CD4-positive, alpha-beta memory T cell (primary cell): ENCODE measurements at places on chromosomes 2 and 18. TPM values are rescaled to one million over a fixed set of nuclear protein-coding genes. Genes with fewer than 3 reads are reported as not detected.

GRCh38 chr2:182173944-182174622, 188.4 kb downstream of the PPP1R1C start:
- no peak overlapping the region for H3K4me3 ChIP-seq
- no peaks in the 10 kb centered on the region for H3K27me3 ChIP-seq
- H3K4me1 ChIP-seq: no peaks in the 10 kb centered on the region
- H3K36me3 ChIP-seq: no peaks in the 10 kb centered on the region

DNA sequence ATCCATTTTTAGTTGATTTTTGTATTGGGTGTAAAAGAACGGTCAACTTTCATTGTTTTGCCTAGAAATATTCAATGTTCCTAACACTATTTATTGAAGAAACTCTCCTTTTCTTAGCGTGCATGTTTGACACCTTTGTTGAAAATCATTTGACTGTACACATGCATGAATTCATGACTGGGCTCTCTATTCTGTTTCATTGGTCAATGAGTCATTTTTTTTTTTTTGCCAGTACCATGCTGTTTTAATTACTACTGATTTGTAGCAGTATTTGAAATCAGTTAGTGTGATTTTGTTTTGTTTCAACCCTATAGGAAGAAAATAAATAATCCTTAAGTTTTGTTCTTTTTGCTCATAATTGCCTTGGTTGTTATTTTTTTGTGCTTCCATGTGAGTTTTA, 828.7 kb downstream of the SUCLG1 start:
- no peaks in the 10 kb centered on the region for H3K36me3 ChIP-seq
- no peak for DNase-seq
- H3K27me3 ChIP-seq: no peaks in the 10 kb centered on the region
- no peaks in the 10 kb centered on the region for H3K4me1 ChIP-seq
- H3K4me3 ChIP-seq: no peak overlapping the region

DNA sequence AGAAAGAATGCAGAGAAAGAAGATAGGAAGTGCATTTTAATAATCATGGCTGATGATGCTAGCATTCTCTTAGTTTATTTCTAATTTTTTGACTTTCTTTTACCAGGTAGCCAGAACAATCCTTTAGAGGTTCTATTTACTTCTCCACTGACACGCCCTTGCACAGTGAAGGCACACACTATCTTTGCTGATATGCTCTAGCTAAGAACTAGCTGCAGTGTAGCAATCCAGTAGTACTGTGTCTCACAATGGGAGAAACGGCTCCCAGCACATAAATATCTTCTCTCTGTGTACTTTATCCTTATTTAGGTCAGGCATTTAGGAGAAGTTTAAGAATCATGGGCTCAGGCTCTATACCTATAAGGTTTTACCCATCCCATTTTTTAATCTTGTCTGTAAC, 1005.4 kb downstream of the LRP1B start:
- H3K27me3 ChIP-seq: no peaks in the 10 kb centered on the region
- H3K4me3 ChIP-seq: no peak overlapping the region
- H3K36me3 ChIP-seq: no peaks in the 10 kb centered on the region
- no peaks in the 10 kb centered on the region for H3K4me1 ChIP-seq
- no peak for DNase-seq
- no peak overlapping the region for H3K27ac ChIP-seq

DNA sequence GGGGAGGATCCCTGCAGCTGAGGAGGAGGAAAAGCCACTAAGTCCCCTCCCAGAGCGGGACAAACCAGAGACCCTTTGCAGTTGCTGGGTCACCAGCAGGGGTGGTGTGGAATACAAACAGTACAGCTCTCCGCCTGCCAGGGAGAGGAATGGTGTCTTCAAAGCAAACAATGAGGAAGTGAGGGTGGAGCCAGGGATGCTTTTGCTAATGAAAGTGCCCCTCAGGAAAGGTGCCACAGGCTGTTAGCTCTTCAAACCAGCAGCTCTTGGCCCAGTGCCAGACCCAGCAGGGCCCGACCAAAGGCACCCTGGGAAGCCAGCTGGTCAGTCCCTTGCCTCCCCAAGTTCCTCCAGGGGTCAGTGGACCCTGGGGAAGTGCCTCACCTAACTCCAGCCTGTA, 102.8 kb downstream of the HIBCH start:
- no peak for DNase-seq
- H3K4me1 ChIP-seq: no peaks in the 10 kb centered on the region
- H3K4me3 ChIP-seq: no peak overlapping the region
- H3K36me3 ChIP-seq: no peaks in the 10 kb centered on the region

DNA sequence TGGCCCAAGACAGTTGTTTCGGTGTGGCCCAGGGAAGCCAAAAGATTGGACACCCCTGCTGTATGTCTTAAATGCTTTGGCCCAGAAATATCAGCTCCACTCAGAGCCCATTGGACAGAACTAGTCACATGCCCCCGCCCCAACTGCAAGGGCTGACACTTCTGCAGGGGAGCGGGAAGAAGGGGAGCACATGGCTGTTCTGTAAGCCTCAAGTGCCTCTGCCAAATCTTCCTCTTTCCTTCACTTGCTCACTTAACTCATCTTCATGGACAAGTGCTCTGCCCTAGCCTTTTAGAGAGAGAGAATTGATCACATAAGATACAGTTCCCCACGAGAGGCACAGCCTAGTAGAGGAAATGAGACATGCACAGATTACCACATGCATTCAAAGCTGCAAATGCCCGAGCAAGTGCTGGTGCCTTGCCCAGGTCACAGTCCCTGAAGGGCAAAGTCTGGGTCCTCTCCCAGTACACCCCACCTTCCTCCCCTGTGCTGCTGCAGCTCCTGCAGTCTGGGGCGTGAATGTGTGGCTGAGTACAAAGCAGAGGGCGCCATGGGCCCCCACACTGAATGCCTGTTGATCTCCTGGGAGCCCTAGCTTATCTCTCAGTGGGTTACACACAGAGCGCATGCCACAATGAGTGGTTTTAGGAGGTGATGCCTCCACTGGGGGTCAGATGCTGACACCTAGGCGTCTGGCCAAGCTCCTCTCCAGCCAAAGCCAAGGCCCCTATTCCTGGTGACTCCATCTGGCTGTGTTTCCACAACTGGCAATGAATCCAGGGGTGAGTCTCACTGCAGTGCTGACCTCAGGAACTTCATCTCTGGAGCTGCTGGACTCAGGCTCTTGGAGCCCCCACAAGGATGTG, 135.3 kb downstream of the CTIF start:
- DNase-seq: no peak
- H3K4me3 ChIP-seq: no peak overlapping the region
- H3K36me3 ChIP-seq: no peaks in the 10 kb centered on the region
- no peaks in the 10 kb centered on the region for H3K27me3 ChIP-seq
- no peak overlapping the region for H3K27ac ChIP-seq
- H3K4me1 ChIP-seq: peaks cover 7% of the 10 kb centered on the region

- no peaks in the 10 kb centered on the region for H3K36me3 ChIP-seq
- H3K27ac ChIP-seq: no peak overlapping the region
- H3K27me3 ChIP-seq: no peaks in the 10 kb centered on the region
- no peaks in the 10 kb centered on the region for H3K4me1 ChIP-seq
- DNase-seq: no peak
These were observed 144.9 kb upstream of the PXDN start for GRCh38 chr2:1889099-1889650.

DNA sequence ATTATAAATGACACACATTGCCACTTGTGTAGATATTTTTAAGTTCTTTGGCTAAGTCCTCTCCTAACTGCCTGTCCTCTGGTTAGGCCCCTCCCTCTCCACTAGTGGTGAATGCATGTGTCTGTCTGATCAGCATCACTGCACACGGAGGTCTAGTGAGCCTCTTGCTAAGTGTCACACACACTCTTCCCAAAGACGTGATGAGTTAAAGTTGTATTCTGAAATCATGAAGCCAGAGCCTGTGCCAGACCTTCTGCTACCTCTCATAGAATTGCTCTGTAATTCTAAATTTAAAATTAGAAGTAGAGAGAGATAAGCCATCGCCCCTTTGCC, 41.3 kb downstream of the RALB start:
- DNase-seq: no peak
- peaks cover 16% of the 10 kb centered on the region for H3K36me3 ChIP-seq
- H3K27me3 ChIP-seq: no peaks in the 10 kb centered on the region

- no peak overlapping the region for H3K4me3 ChIP-seq
- no peaks in the 10 kb centered on the region for H3K27me3 ChIP-seq
- DNase-seq: no peak
- H3K4me1 ChIP-seq: no peaks in the 10 kb centered on the region
- H3K27ac ChIP-seq: no peak overlapping the region
These were observed 269.4 kb downstream of the LOXHD1 start for GRCh38 chr18:46387441-46388131.

GRCh38 chr18:55318951-55319441, 269.0 kb downstream of the TCF4 start:
- no peak overlapping the region for H3K27ac ChIP-seq
- no peaks in the 10 kb centered on the region for H3K4me1 ChIP-seq
- no peaks in the 10 kb centered on the region for H3K27me3 ChIP-seq
- DNase-seq: no peak
- H3K4me3 ChIP-seq: no peak overlapping the region
- no peaks in the 10 kb centered on the region for H3K36me3 ChIP-seq

GRCh38 chr18:77255426-77256105, 5.9 kb downstream of the GALR1 start:
- H3K4me3 ChIP-seq: no peak overlapping the region
- no peak for DNase-seq
- no peaks in the 10 kb centered on the region for H3K36me3 ChIP-seq

GRCh38 chr2:63301481-63301880, 250.9 kb downstream of the OTX1 start:
- no peaks in the 10 kb centered on the region for H3K36me3 ChIP-seq
- no peak for DNase-seq
- H3K4me1 ChIP-seq: no peaks in the 10 kb centered on the region

DNA sequence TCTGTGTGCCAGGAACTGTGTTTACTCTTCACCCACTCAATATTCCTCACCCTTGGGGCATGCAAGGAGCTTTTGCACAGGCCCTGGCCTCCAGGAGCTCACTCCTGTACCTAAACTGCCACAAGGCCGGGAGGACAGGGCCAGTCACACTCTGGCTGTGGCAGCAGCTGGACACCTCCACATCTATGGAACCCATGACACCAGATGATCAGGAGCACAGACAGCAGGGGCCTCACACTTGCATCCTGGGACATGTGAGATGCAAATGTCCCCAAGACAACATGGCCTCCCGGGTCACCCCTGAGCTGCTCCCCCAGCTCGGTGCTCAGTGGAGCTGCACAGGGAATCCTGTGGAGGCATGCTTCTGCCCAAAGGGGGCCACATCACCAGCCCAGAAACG, 61.8 kb upstream of the SLC66A3 start:
- H3K27me3 ChIP-seq: no peaks in the 10 kb centered on the region
- no peaks in the 10 kb centered on the region for H3K4me1 ChIP-seq
- no peak overlapping the region for H3K4me3 ChIP-seq
- no peak for DNase-seq
- H3K27ac ChIP-seq: no peak overlapping the region

DNA sequence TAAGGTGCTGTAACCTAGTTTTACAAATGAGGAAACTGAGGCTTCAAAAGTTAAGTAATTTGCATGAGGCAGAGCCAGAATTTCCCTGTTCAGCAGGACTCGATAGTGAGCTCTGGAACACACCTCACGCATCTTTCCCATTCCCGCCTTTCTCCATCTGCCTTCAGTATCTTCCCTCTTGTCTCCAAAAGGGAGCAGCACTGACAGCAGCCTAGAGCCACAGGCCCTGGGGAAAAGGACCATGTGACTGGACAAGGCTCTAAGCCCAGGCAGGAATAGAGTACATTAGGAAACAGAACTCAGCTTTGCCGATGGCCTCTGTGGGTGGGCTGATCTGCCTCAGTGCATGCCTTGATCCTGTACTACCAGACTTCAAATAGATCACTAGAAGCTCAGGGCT, 21.5 kb downstream of the GPR155 start:
- H3K4me3 ChIP-seq: no peak overlapping the region
- no peak overlapping the region for H3K27ac ChIP-seq
- H3K4me1 ChIP-seq: no peaks in the 10 kb centered on the region
- H3K36me3 ChIP-seq: peaks cover 7% of the 10 kb centered on the region
- DNase-seq: no peak

GRCh38 chr2:28439763-28440162, 47.1 kb downstream of the FOSL2 start:
- no peaks in the 10 kb centered on the region for H3K36me3 ChIP-seq
- H3K27ac ChIP-seq: no peak overlapping the region
- H3K4me1 ChIP-seq: no peaks in the 10 kb centered on the region
- DNase-seq: no peak

DNA sequence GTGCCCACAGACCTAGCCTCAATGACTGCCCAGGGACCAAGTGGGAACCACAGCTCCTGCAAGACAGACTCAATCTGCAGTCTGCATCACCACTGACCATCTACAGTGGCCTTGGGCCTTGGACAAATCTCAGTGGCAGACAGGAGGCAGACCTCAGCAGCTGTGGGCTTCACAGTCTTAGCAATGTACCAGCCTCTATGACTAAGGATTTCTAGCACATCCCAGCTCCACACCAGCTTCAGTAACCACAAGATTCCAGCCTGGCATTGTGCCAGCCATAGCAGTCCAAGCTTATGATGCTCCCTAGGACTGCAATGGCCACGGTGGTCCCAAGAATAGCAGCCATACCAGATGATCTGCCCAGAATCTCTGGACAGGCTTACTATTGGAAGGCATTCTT, 19.6 kb upstream of the WDR75 start:
- no peak for DNase-seq
- no peaks in the 10 kb centered on the region for H3K27me3 ChIP-seq
- H3K27ac ChIP-seq: no peak overlapping the region
- H3K4me3 ChIP-seq: no peak overlapping the region
- no peaks in the 10 kb centered on the region for H3K4me1 ChIP-seq
- H3K36me3 ChIP-seq: no peaks in the 10 kb centered on the region

The KLHL29 gene
- 2.4 TPM for total RNA-seq

The DLX1 gene
- not detected for total RNA-seq

The ZDBF2 gene
- 21.4 TPM for total RNA-seq

The LBX2 gene
- total RNA-seq: not detected

The SPDYA gene
- total RNA-seq: 4.5 TPM

The PLA2R1 gene
- total RNA-seq: not detected

The NFATC1 gene
- 69.6 TPM for total RNA-seq
